Inflammatory macrophage treated with lipopolysaccharide for 1 hour (primary cell): ENCODE measurements at places on chromosomes 2 and 18.

- no peak for DNase-seq
Observed at GRCh38 chr2:217335341-217335966, 475.6 kb upstream of the TNP1 start.

- DNase-seq: peak; percentile 55
Observed at GRCh38 chr2:127179766-127180165, 40.3 kb downstream of the CYP27C1 start.

DNA sequence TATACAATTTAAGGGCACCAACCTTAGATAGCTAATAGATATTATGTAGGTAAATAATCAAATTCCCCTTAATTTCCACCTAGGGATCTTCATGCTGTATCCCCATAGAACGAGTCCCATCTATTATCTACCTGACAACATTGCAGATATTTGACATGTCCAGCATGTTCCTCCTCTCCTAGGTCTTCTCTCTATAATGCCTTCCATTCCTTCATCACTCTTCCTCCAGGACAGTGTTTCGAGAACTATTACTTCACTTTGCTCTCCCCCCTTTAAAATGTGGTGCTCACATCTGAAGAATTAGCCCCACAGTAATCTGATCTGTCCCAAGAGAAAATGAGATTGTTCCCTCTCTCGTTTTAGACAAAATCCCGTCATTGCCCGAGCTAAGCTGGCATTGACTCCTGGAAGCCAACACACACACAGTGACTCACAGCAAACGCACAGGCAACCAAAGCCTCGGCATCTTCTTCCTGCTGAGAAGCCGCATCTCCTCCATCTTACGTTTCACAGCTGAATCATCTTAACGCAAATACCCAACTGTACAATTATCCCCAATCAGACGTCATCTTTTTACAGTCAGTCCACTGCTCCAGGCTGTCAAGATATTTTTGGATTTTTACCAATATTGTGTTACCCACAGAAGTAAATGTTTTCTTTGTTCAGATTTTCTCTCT lies 162.9 kb upstream of the AGAP1 start:
- no peak for DNase-seq

DNA sequence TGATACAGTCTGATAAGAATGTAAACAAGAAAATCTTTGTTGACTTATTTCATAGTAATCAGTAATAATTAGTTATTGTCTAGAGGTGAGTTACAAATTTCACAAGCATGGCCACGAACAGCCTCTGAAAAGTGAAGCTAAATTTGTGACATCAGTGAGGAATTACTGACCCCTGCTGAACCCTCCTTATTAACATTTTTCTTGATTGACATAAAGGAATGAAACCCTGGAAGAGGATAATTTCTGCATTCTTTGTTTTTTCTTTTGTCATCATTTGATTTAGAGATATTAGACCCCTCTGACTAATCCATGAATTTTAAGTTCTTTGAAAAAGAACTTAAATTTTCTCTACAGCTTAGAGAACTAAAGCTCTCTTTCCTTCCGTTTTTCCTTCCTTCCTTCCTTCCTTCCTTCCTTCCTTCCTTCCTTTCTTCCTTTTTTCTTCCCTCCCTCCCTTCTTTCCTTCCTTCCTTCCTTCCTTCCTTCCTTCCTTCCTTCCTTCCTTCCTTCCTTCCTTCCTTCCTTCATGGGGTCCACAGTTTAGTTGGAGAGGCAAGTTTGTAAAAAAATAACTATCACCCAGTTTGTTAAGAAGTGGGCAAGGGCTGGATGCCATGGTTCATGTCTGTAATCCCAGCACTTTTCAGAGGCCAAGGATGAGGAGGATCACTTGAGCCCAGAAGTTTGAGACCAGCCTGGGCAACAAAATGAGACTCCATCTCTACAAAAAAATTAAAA lies 387.0 kb downstream of the MTX2 start:
- DNase-seq: no peak

DNA sequence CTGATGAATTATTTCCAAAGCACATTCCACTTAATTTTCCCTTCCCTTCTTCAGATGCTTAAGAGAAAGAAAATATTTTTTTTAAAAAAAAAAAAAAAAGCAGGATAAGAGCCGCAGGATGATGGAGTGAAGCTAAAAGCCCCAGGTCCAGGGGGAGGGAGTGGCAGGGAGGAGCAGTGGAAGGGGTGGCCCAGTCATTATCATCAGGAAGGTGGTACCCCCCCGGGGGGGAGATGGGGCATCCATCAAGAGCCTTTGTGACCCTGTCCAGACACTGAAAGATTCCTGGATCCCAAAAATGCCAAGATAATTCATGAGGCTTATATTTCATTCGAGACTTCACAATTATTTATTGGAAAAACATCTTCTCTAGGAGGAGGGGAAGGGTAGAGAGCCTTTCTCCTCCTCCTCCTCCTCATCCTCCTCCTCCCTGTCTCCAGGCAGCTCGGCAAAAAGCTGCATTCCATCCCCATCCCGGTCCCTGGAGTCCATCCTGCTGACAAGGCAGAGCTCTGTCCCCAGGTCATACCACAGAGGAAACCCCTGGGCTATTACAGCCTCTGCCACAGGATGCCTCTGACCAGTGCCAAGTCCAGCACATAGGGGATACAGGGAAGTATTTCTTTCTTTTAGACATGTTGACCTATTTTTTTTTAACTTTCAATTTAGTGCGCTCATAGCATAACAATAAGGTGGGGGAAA lies 125.3 kb downstream of the TWIST2 start:
- DNase-seq: no peak

DNA sequence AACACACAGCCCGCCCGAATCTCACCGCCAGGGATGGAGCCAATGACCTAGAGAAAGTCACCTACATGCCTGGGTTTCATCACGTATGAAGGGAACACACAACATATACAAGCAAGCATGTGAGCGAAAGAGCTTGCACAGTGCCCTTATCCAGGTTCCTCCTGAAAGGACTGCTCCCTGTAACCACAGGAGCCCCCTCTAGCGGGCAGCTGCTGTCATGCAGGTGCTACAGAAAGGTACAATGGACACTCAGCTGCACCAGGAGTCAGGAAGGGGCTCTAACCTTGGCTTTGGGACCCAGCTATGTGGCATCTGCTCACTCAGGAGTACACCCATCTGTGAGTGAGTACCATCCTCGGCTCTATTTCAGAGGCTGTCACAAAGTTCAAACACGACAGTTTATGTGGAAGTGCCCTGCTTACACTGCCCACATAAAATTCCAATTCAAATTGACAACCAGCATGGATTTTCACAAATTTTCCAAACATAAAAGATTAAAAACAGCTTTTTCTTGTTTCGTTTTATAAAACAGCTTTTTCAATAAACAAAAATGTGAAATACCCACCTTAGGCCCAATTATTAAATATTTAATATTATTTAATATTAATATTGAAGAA lies 3.5 kb downstream of the NDUFA10 start:
- peak; percentile 66 for DNase-seq

DNA sequence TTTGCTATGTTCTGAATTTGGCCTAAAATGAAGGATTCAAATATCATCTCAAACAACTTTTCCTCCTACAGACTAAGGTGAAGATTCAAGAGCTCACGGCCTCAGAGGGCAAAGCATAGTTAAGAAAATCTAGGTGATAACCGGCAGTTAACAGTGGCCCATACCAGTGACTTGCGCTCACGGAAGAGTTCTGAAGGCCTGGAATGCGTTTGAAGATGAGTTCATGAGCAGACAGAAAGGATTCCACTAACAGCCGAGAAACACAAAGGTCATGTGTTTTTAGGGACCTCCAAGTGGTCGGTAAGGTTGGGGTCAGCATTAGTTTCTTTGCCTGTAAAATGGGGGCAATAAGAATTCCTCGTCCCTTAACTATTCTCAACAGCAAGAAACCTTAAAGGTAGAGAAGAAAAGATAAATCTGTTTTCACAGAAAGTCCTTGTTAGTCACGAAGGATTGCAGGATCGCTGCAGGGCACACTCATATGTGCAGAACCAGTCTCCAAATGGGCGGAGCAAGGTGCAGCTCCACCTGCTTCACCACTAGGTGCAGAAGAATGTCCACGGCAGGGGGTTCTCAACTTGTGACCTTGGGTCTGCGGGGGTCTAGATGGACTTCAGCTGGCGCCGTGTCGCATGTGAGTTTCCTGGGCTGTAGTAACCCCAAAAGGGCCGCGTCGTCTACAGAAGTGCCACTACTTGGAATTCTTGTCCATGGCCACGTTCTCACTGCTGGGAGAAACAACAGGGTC lies 708 bp upstream of the RPIA start:
- no peak for DNase-seq

- no peak for DNase-seq
Observed at GRCh38 chr2:144405321-144405720, 114.6 kb downstream of the ZEB2 start.

DNA sequence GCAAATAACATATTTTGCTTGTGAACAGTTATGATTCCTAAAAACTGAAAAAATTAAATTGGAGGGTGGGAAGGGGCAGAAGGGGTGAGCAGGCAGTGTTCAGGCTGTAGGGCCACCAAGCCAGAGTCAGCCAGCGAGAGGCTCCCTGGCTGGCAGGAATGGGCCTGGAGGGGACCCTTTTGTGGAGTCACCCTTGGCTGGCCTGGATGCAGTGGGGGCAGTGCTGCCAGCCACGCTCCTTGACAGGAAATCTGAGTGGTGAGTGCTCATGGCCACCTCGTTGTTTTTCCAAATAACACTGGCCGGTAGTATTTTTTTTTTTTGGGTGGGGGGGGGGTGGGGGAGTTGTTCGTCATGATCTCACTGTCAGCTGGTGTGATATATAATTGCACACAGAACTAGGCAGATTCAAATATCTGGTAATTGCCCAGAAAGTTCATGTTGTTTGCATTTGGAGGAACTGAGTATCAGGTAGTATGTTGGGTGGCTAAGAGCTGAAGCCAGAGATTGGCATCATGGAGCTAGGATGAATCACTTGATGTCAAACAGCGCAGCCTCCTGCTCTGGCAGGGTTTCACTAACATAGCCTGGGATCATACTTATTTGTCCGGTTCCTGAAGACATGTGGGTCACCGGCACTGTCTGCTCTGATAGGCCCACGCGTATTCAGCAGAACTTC lies 160.0 kb downstream of the PTGR3 start:
- DNase-seq: no peak

- no peak for DNase-seq
Observed at GRCh38 chr2:156486147-156486546, 50.0 kb downstream of the GPD2 start.

DNA sequence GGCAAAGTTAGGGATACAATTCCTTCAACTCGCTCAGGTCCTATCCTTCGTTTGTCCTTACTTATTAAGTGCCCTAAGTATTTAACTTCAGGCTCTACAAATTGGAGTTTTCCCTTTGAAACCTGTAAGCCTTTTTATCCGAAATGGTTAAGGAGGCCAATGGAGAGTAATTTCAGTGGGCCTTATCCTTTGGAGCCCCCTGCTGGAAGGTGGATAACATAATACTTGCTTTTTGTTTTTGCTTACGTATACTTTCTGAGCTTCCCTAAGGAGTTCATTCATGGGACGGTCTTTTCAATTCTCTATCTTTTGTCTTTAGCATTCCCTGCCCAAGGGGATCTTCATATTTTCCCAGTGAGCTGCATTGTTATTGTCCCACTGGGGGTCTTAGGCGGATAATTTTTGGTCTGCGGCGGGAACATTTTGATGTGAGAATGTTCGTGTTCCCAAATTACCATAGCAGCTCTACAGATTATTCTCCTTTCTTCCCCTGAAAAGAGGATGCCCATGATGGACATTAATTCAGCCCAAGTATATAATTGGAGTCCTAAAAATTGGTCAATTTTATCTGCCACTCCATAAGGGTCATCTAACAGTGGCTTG lies 34.4 kb upstream of the TRAPPC8 start:
- DNase-seq: peak; percentile 10

DNA sequence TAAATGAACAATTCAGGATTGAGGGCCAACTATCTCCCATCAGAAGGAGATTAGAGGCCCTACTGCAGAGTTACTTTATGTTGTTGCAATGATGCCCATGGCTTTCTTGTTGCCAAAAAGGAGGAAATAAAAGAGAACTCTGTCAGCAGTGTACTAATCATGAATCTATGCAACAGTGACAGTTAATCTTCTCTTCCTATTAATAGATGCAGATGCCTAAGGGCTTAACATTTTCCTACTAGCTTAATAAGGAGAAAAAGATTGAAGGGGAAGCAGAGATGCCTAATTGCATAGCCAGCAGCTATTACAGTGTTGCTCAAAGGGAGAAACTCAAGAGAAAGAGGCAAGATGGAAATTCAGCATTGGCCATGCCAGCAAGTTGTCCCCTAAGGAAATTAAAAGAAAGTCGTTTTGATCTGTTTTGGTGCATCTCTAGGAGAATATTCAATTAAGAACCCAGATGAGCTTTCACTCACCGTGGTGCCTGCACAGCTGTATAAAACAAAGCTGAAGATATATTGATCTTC lies 107.1 kb upstream of the KCNJ3 start:
- DNase-seq: no peak

GRCh38 chr2:170313992-170314348 lies 136.0 kb downstream of the MYO3B start:
- no peak for DNase-seq

- DNase-seq: no peak
Observed at GRCh38 chr2:85213404-85213803, 80.2 kb downstream of the TCF7L1 start.

DNA sequence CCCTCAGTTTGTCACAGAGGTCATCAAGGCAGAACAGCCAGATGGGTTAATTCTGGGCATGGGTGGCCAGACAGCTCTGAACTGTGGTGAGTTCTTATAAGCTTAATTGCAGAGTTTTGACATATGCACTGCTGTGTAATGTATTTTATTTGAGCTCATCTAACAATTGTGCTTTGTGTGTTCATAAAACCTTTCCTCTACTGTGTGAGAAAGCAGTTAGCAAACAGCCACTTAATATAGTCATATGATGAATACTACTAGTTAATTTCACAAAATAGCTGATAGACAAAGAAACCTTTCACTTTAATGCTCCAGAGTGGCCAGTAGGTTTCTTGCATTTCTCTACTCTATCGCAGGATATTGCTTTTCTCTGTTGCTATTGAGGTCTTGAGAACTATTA lies 43.1 kb downstream of the CPS1 start:
- no peak for DNase-seq

DNA sequence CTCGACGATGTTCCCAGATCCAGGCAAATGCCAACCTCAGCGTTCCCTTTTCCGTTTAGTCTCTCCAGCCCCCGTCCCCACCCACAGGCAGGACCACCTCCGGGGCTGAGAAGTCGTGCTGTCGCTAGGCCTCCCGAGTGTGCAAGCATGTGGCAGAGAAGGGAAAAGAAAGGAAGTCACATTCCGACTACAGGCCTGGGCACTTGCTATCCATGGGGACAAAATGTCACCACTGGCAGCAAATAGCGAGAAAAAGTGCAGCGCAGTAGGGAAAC lies 420 bp downstream of the PIGN start:
- no peak for DNase-seq

- DNase-seq: no peak
Observed at GRCh38 chr2:7673853-7674252, 756.6 kb downstream of the RNF144A start.

DNA sequence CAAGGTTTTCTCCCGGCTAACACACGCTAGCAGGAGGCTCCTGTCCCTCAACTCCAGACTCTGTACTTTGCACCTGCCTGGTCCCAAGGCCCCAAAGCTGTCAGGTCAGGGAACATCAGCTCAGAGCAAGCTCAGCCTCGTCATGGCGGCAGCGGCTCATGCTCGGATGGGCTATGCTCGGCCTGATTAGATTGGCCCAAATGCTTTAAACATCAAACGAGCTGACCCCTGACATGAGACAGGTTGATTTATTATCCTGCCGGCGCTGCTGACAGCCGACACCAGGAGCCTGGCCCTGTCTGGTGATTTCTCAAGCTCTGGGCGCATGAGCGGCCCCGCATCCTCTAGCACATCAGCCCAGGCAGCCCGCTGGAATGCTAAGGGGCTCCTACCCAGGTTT lies 436.4 kb downstream of the EIPR1 start:
- DNase-seq: no peak

- DNase-seq: no peak
Observed at GRCh38 chr2:217469203-217469810, 533.5 kb downstream of the TNS1 start.

GRCh38 chr2:71852141-71852711 lies 295.4 kb downstream of the CYP26B1 start:
- no peak for DNase-seq
